A549 treated with GW870086 at 1 μM for 4 hours (cell line): ENCODE measurements at places on chromosomes 2 and 18. TPM values are rescaled to one million over a fixed set of nuclear protein-coding genes. Genes with fewer than 3 reads are reported as not detected.

Gene PKP4
- 22.9 to 29.9 TPM (median 23.7 TPM) in 5 replicates for total RNA-seq

Gene IL37
- total RNA-seq, result not detected in 5 replicates

Gene PELI1
- total RNA-seq, result 0.77 to 1.7 TPM (median 1.3 TPM) in 5 replicates

Gene KANSL1L
- total RNA-seq, result 0.34 to 0.70 TPM (median 0.61 TPM) in 5 replicates

Gene TMEM237
- 16.7 to 22.5 TPM (median 19.9 TPM) in 5 replicates for total RNA-seq

Gene OSBPL1A
- 11.9 to 14.8 TPM (median 13.2 TPM) in 5 replicates for total RNA-seq

Gene DNER
- total RNA-seq, result 7.5 to 11.5 TPM (median 9.1 TPM) in 5 replicates

Gene SPATA3
- total RNA-seq, result not detected in 5 replicates

Gene LGALSL
- total RNA-seq, result 11.1 to 13.7 TPM (median 11.9 TPM) in 5 replicates

Gene NOL4
- not detected in 5 replicates for total RNA-seq

Gene DNAH7
- total RNA-seq, result 0.54 to 1.8 TPM (median 1.4 TPM) in 5 replicates

Gene IAH1
- 86.7 to 114 TPM (median 103 TPM) in 5 replicates for total RNA-seq

Gene ONECUT2
- total RNA-seq, result 0.25 to 0.61 TPM (median 0.34 TPM) in 5 replicates

Gene CPS1
- total RNA-seq, result 9.2 to 12.1 TPM (median 10.4 TPM) in 5 replicates

Gene NPPC
- total RNA-seq, result 0.35 to 0.64 TPM (median 0.43 TPM) in 4 of 5 replicates, not detected in the other
